ENCODE measurements at places on chromosomes 2 and 18.

- DNase-seq, result no peak
These were observed 11.3 kb upstream of the DPP4 start for GRCh38 chr2:162085090-162085891.

- no peak for DNase-seq
These were observed 9.7 kb upstream of the WNT10A start for GRCh38 chr2:218870984-218871344.

GRCh38 chr2:146229508-146230155 is 1615.2 kb upstream of the ACVR2A start:
- no peak for DNase-seq

GRCh38 chr2:136750065-136750464 is 15.3 kb upstream of the THSD7B start:
- DNase-seq, result no peak

DNA sequence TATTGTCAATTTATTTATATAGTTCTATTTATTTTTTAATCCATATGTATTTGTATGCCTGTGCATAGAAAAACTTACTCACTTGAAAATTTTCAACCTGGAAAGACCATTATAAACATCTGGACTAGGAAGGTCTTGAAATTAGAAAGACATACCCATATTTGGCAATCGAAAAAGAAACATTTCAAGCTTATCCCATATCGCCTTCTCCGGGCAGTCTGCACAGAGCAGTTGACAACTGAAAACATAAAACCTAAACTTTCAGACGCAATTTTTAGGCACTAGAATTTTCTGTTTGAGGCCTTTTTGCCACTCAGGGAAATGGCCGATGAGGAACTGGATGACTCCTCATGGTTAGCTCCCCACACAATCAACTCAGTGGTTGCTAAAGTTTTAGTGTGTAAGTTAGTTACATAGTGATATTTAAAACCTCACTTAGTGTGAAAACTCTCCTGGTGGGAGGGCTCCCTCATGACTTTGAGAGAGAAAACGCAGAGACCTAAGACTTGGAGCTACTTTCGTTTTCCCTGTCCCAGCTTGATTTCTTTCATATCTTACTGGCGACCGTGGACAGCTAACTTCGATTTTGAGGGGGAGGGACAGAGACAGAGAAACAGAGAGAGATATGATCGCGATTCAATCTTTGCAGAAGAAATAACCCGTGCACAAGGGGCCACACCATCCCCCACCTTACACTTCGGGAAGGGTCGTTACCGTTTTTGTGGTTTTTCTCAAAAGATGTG is 3.2 kb upstream of the HOXD12 start:
- no peak for DNase-seq

DNA sequence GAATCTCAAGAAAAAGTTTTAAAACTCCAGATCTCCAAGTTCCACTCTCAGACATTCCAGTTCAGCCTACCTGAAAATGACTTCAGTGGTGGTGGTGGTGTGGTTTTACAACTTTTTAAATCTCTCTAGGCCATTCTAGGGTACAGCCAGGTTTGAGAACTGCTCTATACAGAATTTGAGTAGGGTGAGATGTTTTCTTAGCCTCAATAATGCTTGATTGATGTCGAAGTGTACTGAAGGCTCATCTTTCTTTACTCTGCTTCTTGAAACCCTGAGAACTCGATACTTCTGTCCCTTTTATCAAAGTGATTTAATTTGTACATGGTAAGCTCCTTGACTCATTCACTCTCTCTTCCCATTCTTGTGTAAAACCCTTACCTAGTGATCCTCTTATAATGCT is 143.8 kb downstream of the FAM124B start:
- DNase-seq, result no peak

DNA sequence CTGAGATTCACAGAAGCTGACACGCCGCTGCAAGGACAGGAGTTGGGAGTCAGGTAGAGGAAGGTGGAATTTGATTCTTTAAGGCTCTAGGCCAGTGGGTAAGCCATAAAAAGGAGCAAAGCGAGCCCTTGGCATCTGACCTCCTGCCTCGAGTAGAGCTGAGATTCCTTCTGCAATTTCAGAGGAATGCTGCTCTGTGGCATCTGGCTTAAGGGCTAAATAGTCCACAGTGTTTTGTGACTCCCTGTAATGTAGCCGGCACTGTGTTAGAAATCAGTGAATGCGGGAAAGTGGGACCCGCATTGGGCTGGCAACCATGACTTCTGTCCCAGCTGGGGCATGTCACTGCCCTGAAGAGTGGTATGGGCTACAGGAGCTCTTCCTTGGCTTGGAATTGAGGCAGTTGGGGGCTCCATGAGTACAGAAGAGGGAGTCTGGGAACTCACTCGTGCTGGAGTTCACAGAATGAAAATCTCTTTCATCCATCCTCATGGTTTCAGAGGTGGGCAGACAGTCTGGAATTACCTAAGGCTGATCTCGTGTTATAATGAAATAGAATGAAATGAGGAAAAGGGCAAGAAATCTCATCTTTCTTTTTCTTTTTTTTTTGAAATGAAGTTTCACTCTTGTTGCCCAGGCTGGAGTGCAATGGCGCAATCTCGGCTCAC is 12.7 kb upstream of the MYCN start:
- no peak for DNase-seq

GRCh38 chr2:178110681-178111080 is 1.6 kb upstream of the RBM45 start:
- no peak for DNase-seq

- no peak for DNase-seq
These were observed 249.6 kb downstream of the DCDC2C start for GRCh38 chr2:3952866-3953516.

GRCh38 chr18:9684881-9685614 is 23.1 kb upstream of the RAB31 start:
- DNase-seq, result no peak

- no peak for DNase-seq
These were observed 33.8 kb upstream of the ACYP2 start for GRCh38 chr2:54081574-54081973.

DNA sequence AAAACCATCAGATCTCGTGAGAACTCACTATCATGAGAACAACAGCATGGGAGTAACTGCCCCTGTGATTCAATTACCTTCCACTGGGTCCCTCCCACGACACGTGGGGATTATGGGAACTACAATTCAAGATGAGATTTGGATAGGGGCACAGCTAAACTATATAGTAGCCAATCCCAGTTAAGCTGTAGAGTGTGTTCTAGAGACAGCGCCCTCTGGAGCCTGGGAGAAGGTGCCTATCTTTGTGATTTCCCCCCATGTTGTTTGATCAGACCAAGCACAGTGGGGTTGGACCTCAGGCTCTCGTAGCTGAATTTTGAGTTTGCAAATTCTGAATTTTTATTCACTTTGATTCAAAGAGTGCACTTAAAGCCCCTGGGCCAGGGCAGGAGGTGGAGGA is 108.2 kb upstream of the TWIST2 start:
- no peak for DNase-seq

- no peak for DNase-seq
These were observed 266.7 kb downstream of the METTL4 start for GRCh38 chr18:2304378-2305175.

- no peak for DNase-seq
These were observed 19.5 kb upstream of the MRO start for GRCh38 chr18:50839341-50839740.

DNA sequence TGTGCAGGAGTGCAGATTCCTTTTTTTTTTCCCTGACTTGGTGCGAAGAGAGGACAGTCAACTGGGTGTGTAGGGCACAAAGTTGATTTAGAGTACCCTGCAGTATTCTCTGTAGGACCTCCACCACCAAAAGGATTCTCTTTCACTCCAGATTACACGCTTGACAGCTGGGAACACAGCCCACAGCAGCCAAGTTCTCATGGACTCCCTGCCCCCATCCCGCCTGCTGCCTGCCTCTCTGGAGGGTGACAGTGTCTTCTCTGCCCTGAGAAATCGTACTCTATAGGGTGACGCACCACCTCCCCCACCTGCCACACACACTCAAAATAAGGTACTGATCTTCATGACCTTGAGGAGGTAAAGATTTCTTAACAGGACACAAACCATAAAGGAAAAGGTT is 26.6 kb upstream of the IHH start:
- DNase-seq, result no peak

DNA sequence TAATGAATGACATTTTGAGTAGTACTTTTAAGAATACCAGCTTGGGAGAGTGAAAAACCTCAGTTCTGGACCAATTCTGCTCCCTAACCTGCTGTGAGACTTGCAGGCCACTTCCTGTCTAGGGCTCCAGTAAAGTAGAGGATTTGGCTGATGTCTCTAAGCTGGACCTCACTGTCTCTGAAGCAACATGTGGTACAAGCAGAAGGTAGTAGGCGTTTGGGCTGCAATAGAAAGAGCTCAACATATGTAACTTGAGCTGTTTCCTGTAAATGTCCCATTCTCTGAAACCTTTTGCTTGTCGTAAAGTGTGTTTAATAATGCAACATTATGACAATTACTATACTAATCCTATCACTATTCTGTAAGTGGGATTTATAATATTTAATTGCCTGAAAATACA is 213.1 kb downstream of the MYO3B start:
- DNase-seq, result no peak

GRCh38 chr2:2808551-2809058 is 477.5 kb upstream of the MYT1L start:
- no peak for DNase-seq

DNA sequence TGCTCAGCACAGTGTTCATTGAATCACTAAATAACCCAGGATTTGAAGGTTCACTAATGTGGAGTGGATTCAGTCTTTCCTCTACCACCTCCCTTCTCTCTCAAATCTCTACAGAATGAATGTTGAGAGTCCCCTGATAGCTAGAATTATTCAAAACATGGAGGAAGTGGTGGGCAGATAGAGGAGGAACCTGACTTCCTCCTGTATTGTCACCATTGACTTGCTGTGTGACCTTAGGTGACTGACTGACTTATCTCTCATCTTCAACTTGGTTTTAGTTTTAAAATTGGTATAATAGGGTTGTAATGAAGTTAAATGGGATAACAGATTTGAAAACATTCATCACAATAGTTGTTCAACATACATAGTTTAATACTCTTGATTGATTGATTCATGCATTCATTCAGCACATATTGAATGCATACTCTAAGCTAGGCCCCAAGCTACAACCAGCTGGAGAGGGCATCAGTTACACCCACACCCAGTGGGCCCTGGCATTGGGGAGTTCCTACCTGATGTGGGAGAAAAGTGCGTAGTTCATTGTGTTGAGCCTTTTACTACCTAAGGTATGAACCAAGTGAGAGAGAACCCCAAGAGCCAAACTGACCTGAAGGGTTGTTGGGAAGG is 96.0 kb downstream of the WDR7 start:
- DNase-seq, result no peak

GRCh38 chr2:73736378-73736777 is 767 bp downstream of the TPRKB start:
- DNase-seq, result no peak
